Suprapubic skin (tissue), 4 donors: ENCODE measurements at places on chromosomes 16 and 17. TPM values are rescaled to one million over a fixed set of nuclear protein-coding genes. Genes with fewer than 3 reads are reported as not detected.

- no peak for DNase-seq
These were observed 39.7 kb downstream of the KCNJ2 start for GRCh38 chr17:70208825-70209555.

DNA sequence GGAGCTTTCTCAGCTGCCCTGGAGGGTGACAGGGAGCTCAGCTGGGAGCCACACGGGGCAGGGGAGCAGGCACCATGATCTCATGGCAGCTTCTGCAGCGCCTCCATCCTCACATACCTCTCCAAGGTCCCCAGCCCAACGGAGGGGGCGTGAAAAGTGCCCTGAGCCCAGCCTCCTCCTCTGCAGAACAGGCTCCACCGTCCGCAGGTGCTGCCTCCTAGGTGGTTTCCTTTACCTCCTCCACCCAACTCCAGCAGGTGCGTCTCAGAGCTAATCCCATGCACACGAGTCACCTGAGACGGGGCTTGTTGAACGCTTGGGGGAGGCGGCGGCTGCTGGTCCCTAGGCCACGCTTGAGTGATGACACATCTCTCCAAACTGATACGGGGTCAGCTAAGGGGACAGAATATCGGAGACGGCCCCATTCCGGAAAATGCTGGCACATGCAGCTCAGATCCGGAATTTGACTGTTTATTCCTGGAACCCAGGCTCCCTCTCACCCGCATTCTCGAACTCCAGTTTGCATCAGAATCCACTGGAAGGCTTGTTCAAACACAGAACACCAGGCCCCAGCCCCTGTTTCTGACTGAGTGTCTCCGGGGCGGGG lies 387 bp upstream of the SLC38A8 start:
- DNase-seq, result no peak

GRCh38 chr17:77036136-77036840 lies 104.5 kb upstream of the SEC14L1 start:
- DNase-seq, result no peak

Gene UNC45B
- not detected for total RNA-seq

DNA sequence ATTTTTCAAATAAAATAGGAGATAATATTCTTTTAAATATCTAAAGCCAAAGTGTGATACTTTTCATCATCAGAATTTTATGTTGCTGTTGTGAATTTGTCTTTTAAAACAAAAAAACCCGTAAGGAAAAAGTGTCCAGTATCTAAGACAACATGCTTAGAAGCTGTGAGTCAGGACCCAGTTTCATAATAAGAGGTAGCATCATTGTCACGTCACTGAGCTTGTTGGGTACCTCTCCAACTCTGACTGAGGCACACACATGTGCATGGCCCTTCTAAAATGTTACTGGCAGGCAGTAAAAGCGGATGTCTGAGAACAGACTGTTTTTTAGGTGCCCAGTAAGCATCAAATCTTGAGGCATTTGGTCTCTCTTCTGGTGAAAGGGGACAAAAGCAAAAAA lies 2.5 kb downstream of the CIAPIN1 start:
- no peak for DNase-seq

GRCh38 chr17:17362540-17362930 lies 59.4 kb downstream of the NT5M start:
- DNase-seq, result peak; percentile 58

- no peak for DNase-seq
These were observed 125.8 kb downstream of the ANKRD11 start for GRCh38 chr16:89364606-89365005.

- DNase-seq, result peak; percentile 82
These were observed 424 bp downstream of the C17orf100 start for GRCh38 chr17:6651919-6652452.

GRCh38 chr16:78576941-78577340 lies 477.5 kb downstream of the WWOX start:
- no peak for DNase-seq

- no peak for DNase-seq
These were observed 14.1 kb downstream of the BAHCC1 start for GRCh38 chr17:81409190-81409935.

GRCh38 chr16:48971571-48972077 lies 310.0 kb downstream of the CBLN1 start:
- no peak for DNase-seq

DNA sequence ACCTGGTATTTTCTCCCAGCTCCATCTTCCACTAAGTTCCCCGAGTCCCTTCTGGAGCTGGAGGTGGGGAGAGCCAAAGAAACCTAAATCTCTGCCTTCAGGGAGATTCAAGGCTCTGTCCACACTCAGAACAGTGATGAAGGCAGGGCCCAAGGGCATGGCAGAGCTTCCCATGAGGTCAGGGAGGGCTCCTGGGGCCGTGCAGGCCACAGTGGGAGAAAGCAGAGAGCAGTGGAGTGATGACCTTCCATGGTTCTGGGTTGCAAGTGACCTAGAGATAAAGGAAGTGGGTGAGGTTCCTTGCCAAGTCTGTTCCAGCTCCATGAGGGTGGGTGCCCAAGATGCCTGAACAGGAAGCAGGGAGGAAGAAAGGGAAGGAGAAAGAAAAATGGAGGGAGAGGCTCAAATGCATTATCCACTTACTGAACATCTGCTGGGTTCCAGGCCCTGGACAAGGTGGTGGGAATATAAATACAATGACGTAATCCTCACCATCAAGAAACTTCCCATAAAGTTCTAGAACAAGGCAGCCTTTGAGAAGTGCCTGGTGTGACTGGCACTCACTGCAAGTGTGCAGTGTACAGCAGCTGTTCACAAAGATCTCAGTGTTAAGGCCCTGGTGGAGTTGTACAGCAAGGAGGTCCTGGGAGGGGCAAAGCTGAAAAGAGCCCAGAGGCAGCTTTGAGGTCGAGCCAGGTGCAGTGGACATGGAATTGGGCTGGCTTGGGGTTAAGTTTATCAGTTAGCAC lies 13.3 kb downstream of the TBKBP1 start:
- no peak for DNase-seq

GRCh38 chr17:74513987-74514631 lies 17.2 kb downstream of the CD300LB start:
- peak; percentile 49 for DNase-seq

- no peak for DNase-seq
These were observed 7.5 kb downstream of the NFATC2IP start for GRCh38 chr16:28958216-28958615.

DNA sequence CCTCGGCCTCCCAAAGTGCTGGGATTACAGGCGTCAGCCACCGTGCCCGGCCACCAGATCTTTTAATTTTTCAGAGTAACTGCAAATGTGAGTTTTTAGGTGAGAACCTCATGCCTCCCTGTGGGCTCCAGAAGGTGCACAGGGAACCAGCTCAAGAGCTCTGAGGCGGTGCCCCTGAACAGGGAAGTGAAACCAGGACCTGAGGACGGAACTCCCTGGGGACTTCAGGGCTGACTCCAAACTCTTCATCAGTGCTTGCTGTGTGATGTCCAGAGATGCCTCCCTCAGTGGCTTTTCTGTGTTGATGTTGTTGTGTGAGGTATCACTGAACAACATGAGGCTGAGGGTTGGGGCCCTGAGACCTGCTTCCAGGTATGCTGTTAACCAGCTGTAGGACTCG lies 23.8 kb downstream of the SLC12A3 start:
- DNase-seq, result no peak

Gene KRTAP1-5
- total RNA-seq, result 1.6 TPM

DNA sequence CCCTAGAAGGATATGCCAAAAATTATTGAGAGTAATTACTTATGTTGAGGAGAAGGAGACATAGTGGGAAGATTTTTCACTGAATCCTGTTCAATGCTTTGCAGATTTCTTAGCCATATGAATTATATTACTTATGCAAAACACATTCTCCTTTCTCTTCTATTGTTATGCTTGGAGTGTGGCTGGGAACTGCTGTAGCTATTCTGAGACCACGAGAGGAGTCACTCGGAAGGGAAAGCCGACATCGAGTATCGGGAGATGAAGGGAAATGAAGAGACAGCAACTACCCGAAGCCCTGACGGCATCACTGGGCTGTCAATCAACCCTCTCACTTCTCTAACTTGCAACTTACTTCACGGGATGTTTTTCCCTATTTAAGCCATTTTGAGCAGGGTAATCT lies 39.6 kb downstream of the STX8 start:
- no peak for DNase-seq

DNA sequence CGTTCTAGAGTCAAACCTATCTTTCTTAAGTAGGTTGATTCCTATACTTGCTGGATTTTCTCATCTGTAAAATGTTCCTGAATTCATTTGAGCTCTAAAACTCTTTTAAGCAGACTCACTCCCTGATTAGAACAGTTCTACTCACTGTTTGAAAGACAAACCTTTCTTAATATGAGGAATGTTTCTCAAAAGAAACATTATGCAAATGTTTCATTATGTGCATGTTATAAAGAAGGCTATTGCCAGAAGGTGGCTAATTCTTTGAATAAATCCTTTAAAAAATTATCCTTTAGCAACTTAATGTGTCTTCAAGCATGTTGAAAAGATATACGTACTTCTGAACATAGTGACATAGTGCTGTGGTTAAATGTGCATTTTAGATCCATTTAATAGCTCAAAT lies 124.1 kb downstream of the CDH11 start:
- no peak for DNase-seq

Gene EVPLL
- 10.7 TPM for total RNA-seq

Gene SLC16A11
- total RNA-seq, result 0.26 TPM

Gene IGF2BP1
- total RNA-seq, result not detected

GRCh38 chr17:63406689-63407330 lies 39.3 kb downstream of the CYB561 start:
- no peak for DNase-seq
